SK-N-SH (cell line): ENCODE measurements at places on chromosomes 12 and 14. TPM values are rescaled to one million over a fixed set of nuclear protein-coding genes. Genes with fewer than 3 reads are reported as not detected.

TESPA1 gene
- not detected in 2 replicates for polyA plus RNA-seq

- DNase-seq = no peak
Measured at GRCh38 chr12:73892201-73892600, 645.4 kb upstream of the ATXN7L3B start.

DNA sequence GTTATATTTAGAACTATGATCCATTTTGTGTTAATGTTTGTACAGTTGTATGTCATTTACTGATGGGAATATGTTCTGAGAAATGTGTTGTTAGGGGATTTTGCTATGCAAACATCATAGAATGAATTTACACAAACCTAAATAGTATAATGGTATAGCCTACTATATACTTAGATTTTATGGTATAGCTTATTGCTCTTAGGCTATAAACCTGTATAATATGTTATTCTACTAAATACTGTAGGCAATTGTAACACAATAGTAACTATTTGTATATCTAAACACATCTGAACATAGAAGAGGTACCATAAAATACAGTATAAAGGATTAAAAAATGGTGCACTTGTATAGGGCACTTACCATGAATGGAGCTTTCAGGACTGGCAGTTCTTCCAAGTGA, 105.4 kb upstream of the GRIN2B start:
- DNase-seq = no peak

- DNase-seq = no peak
Measured at GRCh38 chr14:48401321-48401720, 725.9 kb upstream of the MDGA2 start.
